ENCODE measurements at places on chromosomes 12 and 14.

- DNase-seq = no peak
Measured at GRCh38 chr12:94769047-94769420, 118.7 kb upstream of the TMCC3 start.

- DNase-seq = no peak
Measured at GRCh38 chr12:31210104-31210503, 115.8 kb downstream of the SINHCAF start.

DNA sequence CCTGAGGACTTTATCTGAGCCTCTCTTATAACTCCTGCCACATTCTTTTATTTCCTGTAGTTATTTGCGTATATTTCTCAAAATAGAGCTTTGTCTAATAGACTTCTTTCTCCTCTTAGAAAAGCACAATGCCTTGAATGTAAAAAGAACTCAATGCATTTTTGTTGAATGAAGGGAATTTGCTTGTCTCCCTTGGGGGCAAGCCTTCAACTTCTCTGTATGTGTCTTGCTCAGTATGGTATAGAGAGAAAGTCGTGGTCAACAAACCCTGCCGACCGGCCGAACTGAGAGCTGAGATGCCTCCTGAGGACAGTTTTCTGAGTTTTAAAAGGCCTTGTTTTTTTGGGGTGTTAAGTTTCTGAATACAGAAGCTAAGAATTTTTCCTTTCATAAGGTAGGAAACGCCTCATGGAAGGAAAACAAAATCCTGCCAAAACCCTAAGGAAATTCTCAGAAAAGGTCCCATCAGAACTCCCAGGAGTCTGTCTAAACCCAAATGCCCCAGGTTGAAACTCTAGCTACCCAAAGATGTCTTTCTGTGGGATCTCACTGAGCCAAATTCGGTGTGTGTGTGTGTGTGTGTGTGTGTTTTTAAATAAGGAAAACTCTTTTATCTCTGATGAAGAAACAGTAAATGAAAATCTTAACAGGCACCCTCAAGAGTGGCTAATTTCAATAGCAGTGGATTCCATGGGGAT is 136.6 kb downstream of the C12orf75 start:
- DNase-seq = no peak

DNA sequence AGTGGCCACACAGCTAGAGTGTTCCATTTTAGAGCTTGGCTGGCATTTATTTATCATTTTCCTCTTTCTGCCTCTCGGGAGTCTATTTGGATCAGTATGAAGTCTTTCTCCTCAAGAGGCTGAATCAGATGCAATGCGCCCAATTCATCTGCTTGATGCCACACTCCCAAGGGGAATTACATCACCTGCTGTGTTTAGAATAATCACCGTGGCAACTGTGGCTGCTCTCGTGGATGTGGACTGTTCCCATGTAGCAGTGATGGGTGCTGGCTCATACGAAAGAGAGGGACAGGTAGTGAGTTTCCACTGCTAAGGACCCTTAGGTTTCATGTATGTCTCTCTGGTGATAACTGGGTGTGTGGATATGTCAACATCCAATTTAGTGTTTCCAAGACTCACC is 70.7 kb downstream of the SRRM4 start:
- no peak for DNase-seq

DNA sequence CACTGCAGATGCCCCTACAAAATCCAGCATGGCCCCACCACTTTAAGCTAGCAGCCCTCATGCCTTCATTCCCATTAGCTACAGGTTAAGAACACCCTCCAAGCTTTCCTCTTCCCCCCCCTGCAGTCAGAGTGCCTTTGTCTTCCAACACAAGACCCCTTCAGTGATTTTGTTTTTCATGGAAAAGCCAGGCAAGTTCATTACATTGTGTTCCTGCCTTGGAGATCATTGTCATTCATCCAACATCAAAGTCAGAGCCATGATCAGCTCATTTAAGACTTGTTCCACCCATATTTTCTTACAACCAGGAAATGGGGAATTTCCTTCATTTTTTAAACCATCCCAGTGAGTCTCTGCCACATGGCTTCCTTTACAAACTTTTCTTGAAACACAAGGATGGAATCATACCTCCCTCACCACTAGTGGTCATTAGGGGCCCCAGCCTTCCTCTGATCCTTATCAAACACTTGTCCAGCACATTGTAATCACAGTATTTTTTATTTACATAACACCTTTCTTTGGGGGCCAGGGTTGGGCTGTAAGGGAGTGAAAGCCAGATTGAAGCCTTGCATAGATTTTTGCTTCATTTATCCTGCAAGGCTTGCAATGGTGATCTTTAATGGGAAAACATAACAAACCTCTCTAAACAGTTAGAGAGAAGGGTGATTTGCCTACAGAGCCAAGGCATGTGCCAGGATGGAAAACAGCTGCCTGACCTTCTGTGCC is 765.3 kb downstream of the MED13L start:
- DNase-seq = no peak

DNA sequence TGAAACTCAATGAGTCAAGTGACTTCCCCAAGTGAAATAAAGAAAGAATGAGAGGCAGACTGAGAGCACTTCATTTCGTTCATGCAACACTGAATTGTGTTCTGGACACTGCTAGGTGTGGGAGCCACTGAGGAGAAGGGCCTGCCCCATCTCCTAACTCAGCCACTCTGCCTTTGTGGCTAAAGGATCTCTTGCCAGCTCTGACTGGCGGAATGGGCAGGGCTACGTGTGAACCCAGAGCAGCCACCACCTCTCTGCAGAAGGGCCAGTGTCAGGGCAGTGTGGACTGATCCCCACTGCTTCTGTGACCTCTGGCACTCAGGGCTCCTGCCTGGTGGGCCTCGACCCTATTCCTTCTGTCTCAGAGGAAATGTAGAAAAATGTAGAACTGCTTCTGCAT is 46.5 kb upstream of the GZMB start:
- DNase-seq = no peak

DNA sequence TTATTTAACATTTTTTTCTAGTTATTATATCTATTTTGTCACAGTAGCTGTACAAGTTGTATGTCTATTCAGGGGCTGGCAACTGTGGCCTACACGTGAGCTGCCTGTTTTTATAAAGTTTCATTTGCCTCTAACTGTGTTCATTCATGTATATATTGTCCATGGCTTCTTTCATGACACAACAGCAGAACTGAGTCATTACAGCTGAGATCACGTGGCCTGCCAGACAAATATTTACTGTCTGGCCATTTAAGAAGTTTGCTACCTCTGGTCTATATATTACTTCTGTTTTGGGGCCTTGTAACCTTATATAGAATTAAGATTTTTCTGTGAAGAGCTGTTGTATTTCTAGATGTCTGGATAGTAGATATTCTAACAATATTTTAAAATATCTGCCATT is 37.9 kb downstream of the KIAA0586 start:
- DNase-seq = no peak

- DNase-seq = no peak
Measured at GRCh38 chr12:96261557-96261956, 67.4 kb downstream of the ELK3 start.

GRCh38 chr12:19575337-19576243 is 136.3 kb downstream of the AEBP2 start:
- DNase-seq = no peak

GRCh38 chr14:22210906-22211305 is 378.1 kb downstream of the DAD1 start:
- no peak for DNase-seq

GRCh38 chr12:49622501-49623141 is 740 bp upstream of the PRPF40B start:
- DNase-seq = no peak

- DNase-seq = no peak
Measured at GRCh38 chr14:99792210-99792535, 1.0 kb upstream of the EML1 start.

- no peak for DNase-seq
Measured at GRCh38 chr12:101663298-101663697, 34.1 kb upstream of the CHPT1 start.

DNA sequence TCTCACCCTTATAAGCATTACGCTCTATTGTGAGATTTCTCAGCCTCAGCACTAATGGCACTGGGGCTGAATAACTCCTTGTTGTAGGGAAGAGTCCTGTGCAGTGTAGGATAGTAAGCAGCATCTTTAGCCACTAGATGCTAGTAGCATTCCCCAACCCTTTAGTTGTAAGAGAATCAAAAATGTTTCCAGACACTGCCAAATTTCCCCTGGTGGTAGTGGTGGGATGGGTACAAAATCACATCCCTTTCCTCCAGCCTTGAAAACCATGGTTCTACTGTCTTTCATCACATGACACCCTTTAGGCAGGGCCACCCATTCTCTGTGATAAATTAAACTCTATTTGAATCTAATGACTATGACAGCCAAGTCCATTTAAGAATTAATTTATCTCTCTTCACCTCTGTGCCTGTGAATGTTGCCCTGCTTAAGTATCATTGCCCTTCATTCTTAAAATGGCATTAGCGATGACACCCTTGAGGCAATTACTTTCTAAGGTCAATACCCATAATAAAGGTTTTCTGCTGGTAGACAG is 199.4 kb downstream of the ANO4 start:
- DNase-seq = no peak
